Cerebellar nuclear complex (tissue), 1 donor: ENCODE measurements at places on chromosomes 1 and 21.

GRCh38 chr1:24654010-24654409 is 10.9 kb downstream of the SRRM1 start:
- no peak for DNase-seq

DNA sequence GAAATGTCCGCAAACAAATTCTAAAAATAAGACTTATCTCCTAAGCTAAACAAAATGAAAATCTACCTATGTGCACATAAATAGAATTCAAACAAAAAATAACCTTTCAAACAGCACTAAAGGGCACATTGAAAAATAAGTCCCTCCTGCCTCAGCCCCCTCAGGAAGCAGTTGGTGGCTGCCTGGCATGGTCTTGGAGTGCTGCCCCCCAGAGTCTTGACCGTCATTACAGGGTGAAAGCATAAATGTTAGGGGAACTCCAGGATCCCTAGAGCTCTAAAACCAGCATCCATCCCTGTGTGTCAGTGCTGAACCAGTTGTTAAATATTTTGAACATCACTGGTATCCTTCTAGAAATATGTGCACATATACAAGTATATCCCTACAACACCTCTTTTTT is 6.5 kb upstream of the NPL start:
- DNase-seq = no peak

GRCh38 chr1:40270152-40270834 is 12.3 kb downstream of the ZMPSTE24 start:
- DNase-seq = no peak

- no peak for DNase-seq
Observed at GRCh38 chr1:118151312-118151937, 33.6 kb downstream of the SPAG17 start.

GRCh38 chr1:201946224-201946908 is at the start of gene LMOD1:
LMOD1 (minus strand) TSS chr1:201946548; CDS start chr1:201946340, 208 bp downstream.
- DNase-seq = peak; percentile 44

DNA sequence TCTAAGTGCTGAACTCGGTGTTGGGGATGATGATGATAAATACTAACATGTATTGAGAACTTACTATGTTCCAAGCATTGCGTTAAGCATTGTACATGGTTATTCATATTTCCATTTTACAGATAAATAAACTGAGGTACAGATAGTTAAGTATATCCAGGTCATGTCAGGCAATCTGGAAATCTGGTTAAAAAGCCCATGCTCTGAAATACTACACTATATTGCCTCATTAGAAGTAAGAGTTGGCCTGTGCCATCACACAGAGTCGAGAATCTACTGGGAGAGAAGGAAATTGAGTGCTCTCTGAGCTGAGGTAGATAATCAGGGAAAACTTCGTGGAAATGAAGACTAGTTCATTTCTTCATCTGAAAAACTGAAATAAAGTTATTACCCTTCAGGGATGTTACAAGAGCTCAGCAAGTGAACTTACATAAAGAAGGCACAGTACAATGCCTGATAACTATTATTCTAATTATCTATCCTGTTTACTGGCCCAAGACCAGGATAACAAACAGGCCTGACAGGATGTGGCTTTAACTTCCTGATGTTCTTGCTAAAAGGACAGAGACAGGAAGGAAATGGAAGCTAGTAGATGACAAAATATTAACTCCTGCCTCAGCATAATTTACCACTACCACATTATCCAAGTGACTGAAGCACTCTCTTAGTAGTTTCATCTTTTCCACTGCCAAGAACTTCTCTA is 85.6 kb downstream of the EPS15 start:
- no peak for DNase-seq

DNA sequence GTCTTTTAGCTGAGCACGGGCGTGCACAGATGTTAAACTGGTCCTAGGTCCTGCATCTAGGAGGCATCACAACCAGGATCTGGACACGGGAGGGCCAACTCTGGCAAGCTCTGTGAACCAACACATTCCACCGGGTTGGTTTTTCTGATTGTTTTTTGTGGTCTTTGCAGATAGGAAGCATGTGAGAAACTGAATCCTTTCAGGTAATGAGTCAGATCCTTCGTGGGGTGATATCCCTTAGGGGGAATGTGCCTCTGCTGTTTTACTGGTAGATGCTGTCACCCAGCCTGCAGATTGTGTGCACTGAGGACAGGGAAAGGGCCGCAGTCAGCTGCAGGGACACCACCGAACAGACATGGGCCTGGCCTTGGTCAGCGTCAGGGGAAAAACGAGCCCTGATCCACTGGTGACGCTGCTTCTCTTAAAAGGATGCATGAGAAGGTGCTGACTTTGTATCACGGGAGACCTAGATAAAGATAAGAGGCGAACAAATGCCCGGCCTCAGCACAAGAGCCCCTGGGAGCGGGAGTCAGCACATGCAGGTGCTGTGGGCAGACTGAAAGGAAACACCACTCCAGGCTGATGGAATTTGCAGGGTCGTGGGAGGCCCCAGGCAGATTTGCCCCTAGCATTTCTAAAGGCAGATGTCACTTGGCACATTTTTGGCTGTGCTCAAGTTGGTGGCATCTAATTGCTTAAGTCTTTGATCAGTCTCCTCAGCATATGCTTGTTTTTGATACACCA is 51.1 kb downstream of the DOP1B start:
- no peak for DNase-seq

DNA sequence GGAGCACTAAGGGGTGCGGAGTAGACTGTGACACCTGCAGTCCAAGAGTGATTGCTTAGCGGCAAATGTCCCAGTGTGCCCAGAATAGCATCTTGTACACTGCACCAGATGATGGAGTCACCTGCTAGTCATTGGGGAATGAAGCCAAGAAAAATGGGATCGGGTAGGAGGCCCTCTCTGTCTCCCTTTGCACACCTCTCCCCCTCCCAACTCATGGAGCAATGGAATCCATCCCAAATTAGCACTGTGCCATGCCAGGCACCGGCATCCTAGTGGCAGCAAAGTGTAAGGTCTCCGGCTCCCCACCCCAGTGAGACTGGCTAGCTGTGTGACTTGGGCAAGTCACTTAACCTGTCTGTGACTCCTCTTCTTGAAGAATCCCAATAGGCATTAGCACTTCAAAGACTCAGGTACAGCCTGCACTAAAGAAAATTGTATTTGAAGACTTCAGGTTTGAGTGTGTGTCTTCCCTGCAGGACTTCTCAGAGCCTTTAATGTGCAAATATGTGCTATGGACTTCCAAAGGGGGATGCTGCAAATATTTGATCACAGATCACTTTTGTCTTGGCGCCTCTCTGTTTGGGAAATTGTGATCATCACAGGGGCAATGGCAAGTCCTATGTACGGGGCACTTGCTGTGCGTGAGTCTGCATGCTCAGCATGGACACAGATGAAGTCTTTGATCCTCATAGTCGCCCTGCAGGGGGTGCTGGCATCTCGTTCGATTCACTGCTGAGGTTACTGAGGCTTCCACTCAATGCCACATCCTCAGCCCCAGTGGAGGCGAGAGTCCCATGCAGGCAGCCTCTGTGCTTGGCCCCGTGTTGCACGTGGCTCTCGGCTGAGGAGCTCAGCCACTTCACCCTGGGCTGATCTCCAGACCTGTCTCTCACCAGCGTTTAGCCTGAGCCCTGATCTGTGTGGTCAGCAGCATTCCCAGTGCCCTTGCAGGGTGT is 272.9 kb upstream of the C1orf174 start:
- DNase-seq = no peak

DNA sequence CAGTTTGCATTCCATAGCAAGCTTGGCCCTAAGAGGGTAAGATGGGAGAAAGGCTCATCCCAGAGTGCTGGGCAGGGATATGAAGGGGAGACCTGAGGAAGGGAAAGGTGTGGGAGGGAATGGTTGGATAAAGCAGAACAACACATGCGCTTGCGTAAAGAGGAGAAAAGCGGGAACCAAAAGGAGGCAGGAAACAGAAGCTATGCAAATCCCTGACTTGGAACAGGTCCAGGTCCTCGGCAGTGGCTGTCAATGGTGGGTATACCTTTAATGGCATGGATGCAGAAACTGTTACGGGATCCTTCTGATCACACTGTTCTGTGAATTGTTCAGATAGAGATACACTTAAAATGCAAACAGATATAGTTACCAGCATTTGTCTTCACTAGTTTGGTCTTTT is 455.6 kb downstream of the SIPA1L2 start:
- no peak for DNase-seq

GRCh38 chr1:241869022-241869421 is 21.0 kb downstream of the EXO1 start:
- DNase-seq = no peak

DNA sequence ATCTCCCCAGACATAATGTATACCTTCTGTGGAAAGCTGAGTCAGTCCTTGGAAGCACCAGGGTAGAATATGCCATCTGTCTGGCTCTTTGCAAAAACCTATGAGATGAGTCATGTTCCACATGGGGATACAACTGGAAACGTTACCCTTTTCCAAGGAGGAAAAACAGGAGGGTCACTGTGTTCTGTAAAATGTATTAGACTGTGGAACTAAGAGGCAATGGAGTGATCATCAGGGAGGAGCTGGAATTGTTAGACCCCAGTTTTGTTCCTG is 16.1 kb upstream of the PSMD4 start:
- DNase-seq = no peak

GRCh38 chr1:242083742-242084141 is 84.8 kb upstream of the MAP1LC3C start:
- DNase-seq = no peak

DNA sequence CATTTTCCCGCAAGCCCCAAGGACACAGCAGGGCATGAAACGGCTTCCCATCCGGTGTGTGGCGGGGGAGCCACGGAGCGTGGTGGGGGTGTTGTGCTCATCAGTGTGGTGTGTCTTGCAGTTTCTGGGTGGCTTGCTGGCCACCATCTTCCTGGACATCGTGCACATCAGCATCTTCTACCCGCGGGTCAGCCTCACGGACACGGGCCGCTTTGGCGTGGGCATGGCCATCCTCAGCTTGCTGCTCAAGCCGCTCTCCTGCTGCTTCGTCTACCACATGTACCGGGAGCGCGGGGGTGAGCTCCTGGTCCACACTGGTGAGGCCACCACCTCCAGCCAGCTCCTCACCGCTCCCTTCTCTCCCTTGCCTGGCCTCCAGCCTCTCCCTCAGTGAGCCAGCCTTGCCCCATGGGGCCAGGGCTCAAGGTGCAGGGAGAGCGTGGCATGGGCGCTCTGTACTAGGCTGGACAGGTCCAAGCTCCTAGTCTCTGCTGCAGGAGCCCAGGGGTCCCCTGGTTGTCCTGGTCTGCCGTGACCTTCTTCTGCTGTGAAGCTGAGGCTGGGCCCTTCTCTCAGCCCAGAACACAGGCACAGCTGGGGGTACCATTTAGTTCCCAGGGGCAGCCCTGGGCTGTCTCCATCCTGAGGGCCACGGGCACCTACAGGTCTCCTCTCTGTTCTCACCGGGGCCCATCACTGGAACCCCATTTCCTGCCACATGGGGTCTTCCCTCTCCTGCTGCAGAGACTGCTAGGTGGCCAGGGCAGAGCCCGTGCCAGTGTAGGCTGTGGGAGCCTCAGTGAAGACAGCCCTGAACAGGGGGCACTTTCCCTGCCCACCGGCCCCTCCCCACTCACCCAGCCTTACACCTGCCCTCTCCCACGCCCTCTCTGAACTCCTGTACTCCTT is 12.6 kb downstream of the AGTRAP start:
- no peak for DNase-seq

DNA sequence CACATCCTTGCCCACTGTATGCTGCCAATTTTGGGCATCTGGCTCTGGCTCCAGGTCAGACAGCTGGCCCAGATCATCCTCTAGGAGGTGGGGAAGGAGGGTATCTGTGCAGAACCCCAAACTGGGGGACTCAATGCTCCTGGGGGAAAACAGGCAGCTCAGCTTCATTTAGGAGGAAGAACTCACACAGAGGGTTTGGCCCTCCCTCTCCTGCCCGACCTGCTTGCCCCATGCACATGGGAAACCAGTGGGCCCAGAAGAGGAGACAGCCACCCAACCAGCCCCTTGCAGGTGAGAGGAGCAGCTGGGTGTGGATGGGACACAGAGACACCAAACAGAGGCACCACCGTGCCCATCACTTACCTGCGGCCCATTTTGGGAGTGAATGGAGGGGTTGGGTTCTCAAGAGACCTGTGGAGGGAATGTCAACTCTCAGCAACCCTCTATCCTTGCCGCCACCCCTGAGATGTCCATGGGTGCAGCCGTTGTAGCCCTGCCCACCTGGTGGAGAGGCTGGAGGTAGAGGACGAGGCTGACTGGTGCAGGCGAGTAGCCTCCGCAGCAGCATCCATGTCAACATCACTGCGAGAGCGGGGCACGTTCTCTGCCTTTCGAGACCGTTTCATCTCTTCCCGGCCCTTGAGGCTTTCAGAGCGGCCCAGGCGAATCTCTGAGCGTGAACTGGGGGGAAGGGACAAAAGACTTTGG is 27.5 kb downstream of the LRRC71 start:
- DNase-seq = no peak

DNA sequence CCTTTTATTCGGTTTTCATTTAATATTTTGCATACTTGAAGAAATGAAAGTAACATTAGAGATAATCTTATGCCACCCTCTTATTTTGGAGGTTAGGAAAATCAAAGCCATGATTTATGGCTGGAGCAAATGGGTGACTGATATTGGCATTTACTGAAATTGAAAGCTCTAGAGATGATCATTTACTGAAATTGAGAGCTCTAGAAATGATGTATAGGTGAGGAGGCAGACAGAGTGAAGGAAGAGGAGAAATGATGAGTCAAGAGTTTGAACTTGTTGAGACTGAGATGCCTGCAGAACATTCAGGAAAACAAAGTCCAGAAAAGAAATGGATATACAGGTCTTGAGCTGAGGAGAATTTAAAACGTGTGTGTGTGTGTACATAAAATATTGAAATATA is 217.6 kb downstream of the LTN1 start:
- DNase-seq = no peak

- DNase-seq = no peak
Observed at GRCh38 chr1:38004284-38005108, 818 bp downstream of the FHL3 start.

DNA sequence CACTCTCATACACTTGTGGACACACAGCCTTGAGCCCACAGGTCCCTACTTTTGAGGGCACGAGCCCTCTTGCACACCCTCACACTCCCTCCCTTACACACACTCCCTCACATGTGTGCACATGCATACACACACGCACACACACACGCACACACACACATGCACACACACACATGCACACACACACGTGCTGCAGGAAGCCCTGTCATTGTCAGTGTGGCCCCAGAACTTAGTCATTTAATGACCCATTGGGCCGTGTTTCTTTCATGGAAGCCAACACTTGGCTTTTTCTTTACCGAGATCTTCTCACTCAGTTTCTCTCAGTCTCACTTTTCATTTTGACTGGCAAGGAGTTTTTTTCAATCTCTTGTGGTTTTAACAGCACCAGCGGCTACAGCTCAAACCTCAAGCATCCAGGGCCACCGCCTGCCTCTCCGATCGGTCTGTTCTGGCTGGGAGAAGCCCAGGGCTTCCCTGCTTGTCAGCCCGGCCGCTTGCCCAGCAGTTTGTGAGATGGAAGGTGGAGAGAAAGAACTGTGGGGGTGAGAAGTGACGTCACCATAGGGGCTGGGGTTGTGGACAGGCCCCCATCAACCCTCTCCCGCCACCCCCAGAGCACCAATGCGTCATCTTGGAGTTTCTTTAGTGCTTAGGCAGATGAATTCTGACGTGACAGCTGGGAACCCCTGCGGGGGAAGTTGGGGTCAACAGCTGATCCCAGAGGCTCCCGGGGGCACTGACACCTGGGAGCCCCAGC is 15.8 kb upstream of the TNFRSF8 start:
- DNase-seq = no peak

- DNase-seq = no peak
Observed at GRCh38 chr1:26848941-26849774, 13.8 kb upstream of the SFN start.
